ENCODE measurements at places on chromosomes 7 and 10.

DNA sequence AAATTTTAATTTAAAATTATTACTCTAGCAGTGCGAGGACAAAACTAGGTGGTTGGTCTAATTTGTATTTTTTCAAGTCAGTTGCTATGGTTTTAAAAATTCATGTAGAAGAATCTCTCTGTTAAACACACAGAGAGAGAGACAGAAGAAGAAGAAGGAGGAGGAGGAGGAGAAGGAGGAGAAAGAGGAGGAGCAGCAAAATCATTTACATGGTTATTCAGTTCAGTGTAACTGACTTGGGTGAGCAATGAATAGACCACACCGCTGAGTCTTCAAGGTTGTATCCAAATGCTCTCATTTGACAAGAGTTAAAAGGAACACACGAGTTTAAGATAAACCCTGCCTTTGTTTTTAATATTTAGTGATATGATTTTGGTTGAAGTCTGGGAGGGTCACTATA lies 131.1 kb downstream of the PDE1C start:
- no peak for DNase-seq

GRCh38 chr10:116752563-116752962 lies 10.2 kb upstream of the HSPA12A start:
- DNase-seq: no peak

- DNase-seq: no peak
Measured at GRCh38 chr7:52956379-52956915, 79.0 kb upstream of the POM121L12 start.

DNA sequence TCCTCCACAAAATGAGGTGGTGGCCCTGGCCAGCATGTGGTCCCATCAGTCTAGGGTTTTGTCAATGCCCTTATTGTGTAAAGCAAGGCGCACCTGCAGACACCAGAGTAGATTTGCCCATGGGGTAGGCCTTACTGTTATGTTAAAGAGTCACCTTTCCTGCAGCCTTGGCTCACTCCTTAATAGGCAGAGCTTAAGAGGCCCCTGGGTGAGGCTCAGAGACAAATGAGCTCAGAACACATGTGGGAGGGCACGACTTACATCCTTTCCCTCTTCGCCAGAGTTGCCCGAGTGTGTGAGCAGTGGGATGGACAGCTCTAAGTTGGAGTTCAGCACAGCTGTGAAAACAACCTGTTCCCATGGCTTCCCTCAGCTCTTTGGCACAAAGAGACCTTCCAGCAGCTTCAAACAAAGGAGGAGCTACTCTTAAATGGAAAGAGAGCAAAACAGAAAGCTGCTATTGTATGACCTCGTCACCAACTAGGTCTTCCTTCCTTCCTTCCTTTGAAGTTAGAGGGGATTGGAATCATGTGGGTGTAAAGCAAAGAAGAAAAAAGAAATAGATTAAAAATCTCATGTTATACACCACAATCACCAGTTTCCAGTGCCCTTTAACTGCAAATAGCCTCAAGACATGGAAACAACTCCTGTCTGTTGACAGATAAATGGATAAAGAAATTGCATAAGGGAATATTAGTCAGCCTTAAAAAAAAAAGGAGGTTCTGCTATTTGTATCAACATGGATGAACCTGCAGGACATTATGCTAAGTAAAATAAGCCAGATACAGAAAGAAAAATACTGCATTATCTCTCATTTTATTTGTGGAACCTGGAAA lies 11.9 kb upstream of the XPNPEP1 start:
- DNase-seq: peak; percentile 79

DNA sequence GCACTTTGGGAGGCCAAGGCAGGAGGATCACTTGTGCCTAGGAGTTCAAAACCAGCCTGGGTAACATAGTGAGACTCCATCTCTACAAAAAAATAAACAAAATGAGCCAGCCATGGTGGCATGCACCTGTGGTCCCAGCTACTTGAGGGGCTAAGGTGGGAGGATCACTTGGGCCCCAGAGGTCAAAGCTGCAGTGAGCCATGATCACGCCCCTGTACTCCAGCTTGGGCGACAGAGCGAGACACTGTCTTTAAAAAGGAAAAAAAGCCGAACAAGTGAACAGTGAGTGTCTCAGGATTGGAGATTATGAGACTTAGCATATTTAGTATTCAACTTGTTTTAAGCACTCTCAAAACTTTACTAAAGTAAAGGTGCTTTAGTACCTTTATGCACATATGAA lies 28.1 kb downstream of the BLNK start:
- no peak for DNase-seq

GRCh38 chr7:66167773-66168387 lies 37.3 kb upstream of the TPST1 start:
- DNase-seq: peak; percentile 97

DNA sequence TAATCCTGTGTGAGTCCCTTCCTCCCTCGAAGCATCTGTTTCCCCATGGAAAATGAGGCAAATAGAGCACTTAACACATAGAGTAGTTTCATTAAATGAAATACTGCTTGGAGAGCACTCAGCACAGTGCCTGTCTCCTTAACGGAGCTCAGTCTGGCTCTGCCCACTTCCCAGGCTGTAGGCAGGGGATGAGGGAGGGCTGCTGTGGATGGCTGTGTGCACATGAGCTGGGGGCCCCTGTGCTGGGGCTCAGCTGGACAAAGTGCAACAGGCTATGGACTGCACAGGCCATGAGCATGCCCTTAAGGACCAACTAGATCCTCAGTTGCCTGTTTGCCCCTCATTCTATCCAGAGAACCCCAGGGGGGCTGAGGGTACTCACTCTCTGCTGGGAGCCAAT lies 14.5 kb downstream of the ZCCHC24 start:
- DNase-seq: no peak

DNA sequence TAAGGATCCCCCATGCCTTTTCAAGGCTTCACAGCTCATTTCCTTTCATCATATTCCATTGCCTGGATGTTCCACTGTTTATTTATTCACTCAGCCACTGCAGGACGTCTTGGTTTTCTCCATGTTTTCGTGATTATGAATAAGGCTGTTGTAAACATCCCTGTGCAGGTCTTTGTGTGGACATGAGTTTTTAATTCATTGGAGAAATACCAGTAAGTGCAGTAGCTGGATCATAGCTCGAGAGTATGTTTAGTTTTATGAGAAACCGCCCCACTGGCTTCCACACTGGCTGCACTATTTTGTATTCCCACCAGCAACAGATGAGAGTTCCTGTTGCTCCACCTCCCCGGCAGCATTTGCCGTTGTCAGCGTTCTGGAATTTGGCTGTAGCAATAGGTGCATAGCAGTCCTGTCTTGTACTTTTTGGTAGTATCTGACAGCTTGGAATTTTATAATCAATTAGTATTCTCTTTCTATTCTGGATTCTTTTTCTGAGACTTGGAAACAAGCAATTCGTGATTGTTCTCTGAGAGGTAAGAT lies 269.9 kb upstream of the PITRM1 start:
- DNase-seq: no peak

DNA sequence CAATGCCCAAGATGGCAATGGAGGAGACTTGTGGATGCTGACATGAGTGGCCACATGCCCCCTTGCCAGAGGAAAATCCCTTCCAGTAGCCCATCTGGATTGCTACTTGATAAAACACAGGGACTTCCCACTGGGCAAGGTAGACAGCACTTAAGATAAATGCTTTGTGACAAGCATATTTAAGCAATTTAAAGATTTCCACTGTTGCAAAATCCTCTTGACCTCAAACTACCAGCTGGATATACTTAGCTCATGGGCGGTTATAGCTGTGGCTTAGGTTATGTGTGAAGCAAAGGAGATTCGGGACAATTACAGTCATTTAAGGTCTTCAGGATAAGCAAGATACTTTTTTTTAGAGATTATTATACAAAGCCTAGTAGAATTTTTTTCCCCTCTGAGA lies 238.1 kb downstream of the BMPER start:
- peak; percentile 83 for DNase-seq

DNA sequence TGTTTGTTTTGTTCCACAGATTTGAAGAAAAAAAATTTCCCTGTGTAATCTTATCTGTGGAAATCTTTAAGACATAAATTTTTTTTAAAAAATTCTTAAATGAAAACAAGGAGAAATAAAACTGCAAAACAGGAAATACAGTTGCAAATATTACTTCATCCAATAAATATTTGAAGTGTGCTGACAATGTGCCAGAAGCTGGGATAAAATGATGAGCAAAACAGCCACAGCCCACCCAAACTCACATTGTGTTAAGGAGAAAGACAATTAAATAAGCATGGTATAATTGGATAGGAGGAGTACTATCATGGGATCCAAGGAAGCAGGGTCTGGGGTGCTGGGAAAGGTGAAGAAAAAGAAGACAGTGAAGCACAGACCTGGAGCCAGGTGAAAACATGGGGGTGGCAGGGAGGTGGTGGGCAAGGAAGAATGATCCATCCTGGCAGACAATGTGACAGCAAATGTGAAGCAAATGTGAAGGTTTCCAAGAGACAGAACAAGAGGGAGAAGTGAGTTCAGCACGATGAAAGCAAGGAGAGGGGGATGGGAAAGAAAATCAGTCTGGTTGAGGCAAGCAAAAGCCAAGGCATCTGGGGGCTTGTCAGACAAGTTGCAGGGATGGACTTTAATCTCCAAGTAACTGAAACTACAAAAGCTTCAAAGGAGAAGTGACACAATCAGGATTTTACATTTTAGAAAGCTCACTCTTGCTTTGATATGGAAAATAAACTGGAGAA lies 135.9 kb downstream of the HIBADH start:
- DNase-seq: no peak

- DNase-seq: no peak
Measured at GRCh38 chr7:613442-614140, 93.9 kb upstream of the PDGFA start.

- DNase-seq: no peak
Measured at GRCh38 chr10:70910486-70911341, 22.3 kb upstream of the PCBD1 start.

DNA sequence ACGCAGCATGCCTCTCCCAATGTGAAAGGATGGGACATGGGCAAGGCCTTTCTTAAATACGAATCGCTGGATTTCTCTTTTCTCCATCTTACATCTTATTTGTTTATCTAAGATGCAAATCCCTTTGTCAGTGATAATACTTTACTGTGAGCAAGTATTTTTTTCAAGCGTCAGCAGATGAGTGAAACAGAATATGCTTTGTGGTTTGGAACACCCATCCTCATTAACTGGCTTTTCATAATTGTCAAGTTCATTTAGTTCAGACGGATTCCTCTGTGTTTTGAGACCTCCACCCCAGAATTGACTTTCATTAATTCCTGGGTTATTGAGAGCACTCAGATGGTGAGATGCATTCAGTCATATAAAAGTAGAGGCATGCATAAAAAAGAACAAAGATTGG lies 149.8 kb downstream of the NSUN6 start:
- no peak for DNase-seq

DNA sequence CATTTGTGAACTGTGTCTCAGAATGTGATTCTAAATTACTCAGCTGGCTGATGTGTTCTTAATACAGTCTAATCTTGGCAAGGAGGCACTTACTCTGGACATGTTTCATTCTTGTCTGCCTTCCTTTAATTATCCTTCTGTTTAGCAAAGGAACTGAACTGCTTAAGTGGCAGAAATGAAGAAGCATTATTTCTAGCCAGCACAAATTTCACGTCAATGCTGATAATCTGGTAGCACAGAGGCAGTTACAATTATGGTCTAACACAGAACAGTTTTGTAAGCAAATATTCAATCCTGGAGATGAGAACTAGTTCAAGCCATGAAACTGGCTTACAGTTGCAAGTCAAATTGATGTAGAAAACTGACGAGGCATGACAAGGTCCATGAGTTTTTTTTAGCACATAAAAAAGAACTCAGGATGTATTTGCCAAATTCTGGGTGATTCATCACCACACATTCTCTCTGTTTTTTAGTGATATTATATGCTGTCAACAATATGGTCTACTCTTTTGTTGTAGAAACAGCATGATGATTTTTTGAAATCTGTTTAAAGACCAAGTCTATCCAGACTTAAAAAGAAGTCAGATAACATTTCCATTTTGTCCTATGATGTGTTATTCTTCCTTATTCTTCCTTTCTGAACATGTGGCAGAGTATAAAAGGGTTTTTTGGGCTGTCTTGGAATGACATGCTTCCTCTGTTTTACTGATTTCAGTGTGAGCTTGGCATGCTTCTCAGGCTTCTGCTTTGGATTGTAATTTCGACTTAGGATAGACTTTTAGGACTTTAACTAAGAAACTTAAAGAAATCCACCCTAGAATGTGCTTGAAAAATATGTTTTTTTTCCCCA lies 154.8 kb downstream of the DNAJB9 start:
- DNase-seq: peak; percentile 15

DNA sequence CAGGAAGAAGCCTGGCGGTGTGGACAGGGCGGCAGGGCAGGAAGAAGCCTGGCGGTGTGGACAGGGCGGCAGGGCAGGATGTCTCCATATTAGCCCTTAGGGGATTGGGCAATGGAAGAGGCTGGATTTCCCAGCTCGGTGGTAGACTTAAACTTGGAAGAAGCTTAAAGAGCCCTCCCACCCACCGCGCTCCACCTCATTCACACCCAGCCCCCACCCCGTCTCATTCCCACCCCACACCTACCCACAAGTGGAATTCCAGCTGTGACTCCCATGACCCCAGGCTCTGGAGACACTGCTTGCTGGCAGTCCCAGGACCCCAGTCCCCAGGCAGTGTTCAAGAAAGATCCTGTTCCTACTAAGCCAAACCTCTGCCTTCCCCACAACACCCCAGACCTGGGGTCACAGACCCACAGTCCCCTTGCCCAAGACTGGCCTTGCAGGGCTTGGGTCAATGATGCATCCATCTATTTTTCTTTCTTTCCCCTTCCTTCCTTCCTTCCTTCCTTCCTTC lies 34.0 kb downstream of the SPDYE6 start:
- DNase-seq: no peak

DNA sequence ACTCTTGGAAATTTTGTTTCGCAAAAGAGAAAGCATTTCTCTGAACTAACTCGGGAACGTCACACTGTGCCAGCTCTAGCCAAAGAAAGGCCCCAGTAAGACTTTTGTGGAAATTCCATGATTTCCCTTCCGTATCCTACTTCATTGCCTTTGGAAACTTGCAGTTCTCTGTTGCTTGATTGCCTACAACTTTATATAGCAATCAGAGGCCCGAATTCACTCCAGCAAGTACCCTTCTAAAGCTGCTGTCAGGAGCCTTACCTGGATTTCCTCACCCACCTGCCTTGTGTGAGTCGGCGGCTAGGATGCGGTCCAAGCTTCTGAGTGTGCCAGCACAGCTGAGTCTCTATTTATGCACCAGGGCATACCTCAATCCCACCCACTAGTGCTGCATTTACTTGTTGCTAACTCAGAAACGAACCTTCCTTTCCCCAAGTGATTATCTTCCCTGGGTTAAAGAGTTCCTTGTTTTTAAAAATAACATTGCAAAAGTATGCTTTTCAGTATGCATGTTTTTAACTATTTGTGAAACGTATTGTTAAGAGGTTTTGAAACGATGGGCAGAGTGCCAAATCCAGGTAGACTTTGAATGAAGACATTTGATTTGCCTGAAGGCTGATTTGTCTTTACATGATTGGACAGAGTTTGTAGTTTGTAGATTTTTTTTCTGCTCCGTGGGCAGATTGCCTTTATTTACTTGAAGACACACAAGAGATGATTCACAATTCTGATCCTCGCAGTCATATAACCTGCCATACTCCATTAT lies at the start of gene AGR2:
Gene AGR2, minus strand, starts transcription at position 326 of the 766 bp plus-strand sequence. CDS start 3,203 bp downstream, outside the sequence.
- DNase-seq: no peak

Data from fibroblast of the aortic adventitia (primary cell).